ENCODE measurements at places on chromosomes 11 and 22.

DNA sequence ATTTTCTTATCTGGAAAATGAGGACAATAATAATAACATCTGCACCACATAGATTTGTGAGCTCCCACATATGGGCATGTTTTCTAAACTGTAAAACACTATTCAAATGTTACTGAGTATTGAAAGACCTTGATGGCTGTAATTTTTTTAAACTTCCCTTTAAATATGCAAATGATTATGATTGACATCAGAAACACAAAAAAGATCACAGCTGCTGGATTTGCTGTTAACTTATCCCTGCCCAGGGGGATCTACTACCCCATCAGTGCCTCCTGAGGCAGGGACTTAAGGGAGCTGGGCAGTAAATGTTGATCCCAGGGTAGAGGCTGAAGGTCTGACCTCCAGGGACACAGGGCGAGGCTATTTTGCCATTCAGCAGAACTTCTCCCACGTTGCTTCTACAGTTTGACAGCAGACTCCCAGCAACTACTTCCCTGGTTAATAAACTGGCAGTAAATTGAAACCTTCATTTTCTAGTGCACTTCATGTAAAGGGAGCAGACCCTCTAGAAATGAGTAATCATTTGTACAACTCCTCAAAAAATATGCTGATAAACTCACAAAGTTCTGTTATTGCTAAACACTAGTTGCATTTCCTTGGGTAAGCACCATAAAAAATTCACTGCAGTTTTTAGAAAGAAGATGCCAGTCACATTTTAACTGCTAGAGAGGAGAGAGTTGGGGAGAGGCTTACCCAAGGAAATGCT is 20.3 kb downstream of the TMPRSS5 start:
- DNase-seq = no peak

DNA sequence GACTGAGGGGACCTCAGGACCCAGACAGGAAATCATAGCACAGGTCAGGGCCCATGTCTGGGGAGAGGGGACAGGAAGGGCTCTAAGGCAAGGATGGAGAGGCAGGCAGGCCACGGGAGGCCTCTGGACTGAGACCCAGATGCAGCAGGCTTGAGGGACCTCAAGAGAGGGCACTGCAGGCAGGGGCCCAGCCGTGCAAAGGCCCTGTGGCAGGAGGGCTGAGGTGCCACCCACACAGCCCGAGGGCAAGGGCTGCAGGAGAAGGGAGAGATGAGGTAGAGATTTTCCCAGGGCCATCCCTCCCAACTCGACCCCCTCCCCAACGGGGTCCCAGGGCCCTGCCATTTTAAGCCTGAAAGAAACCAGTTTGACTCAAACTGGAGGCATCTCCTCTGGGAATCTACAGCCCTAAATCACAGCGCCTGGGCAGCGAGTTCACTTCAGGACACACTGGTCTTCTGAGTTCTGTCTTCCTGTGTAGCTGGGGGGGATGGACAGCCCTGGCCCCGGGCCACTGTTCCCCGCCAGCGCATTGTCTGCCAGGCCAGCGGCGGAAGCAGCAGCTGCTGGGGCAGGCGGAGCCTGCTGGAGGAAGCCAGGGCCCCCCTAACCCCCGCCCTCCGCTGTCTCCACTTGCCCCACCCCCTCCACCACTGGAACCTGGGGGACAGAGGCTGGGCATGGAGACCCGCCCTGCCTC is 20.3 kb upstream of the WNT7B start:
- DNase-seq = no peak

DNA sequence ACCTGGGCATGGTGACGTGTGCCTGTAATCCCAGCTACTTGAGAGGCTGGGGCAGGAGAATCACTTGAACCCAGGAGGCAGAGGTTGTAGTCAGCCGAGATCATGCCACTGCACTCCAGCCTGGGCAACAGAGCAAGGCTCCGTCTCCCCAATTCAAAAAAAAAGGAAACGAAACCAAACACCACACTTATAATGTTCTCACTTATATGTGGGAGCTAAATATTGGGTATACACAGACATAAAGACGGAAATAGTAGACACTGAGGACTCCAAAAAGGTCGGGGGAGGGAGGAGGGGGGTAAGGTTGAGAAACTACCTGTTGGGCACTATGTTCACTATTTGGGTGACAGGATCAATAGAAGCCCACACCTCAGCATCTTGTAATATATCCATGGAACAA is 94.3 kb downstream of the GAB2 start:
- DNase-seq = no peak

- DNase-seq = no peak
Observed at GRCh38 chr22:41876675-41877074, 38.2 kb downstream of the SHISA8 start.

DNA sequence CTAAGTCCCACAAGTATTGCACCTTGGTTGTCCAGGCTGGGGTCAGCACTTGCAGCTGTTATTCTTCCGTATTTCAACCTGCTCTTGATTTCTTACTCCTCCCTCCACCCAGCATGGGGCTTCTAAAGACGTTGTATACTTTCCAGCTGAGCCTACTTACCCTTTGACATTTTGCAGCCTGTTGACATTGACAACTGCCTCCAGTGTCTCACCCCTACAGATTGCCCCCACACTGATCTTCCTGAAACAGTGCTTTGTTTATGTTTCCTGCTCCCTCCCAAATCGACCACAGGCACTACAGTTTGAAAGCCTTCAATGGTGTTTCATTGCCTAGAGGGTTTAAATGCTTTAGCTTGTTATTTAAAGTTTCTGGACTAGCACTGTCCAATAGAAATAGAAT is 56.6 kb downstream of the FAM83F start:
- no peak for DNase-seq

- no peak for DNase-seq
Observed at GRCh38 chr11:76256448-76256847, 50.1 kb upstream of the WNT11 start.

DNA sequence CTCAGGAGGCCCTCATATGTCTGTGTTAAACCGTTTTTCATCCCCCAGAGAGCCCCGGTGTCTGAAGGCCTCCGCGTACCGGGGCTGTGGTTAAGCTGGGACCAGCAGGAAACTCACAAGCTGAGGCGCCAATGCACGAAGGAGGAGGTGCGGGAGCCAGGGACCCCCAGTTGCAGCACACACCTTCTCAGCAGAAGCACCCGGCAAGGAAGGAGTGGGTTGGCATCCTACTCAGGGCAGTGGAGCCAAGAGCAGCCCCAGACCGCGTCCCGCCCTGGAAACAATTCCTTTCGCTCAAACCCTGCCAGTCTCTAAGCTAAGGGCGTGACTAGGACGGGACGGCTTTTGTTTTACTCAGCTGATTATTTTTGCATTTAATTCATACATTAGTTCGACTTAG is 726.9 kb downstream of the BRD1 start:
- no peak for DNase-seq

GRCh38 chr11:95456714-95457491 is 225.9 kb upstream of the SESN3 start:
- no peak for DNase-seq

GRCh38 chr22:39806109-39806508 is 87.5 kb downstream of the ENTHD1 start:
- no peak for DNase-seq

GRCh38 chr22:40819599-40820140 is 524 bp upstream of the SLC25A17 start:
- DNase-seq = no peak

- DNase-seq = no peak
Observed at GRCh38 chr11:94243571-94244515, 60.5 kb upstream of the IZUMO1R start.

- DNase-seq = no peak
Observed at GRCh38 chr11:117902001-117902845, 25.8 kb upstream of the FXYD6 start.

DNA sequence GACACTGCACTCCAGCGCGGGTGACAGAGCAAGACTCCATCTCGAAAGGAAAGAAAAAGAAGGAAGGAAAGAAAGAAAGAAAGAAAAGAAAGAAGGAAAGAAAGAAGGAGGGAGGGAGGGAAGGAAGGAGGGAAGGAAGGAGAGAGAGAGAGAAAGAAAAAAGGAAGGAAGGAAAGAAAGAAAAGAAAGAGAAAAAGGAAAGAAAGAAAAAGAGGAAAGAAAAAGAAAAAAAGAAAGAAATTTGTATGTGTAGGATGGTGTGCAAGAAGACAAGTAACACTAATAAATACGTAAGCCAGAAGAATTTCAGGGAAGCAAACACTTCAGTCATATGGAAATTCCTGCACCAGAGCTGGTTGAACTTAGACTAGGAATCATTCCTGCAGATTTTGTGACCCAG is 618 bp downstream of the OR8D1 start:
- DNase-seq = no peak

- DNase-seq = no peak
Observed at GRCh38 chr11:36019005-36019596, 75.2 kb downstream of the LDLRAD3 start.

GRCh38 chr11:44143987-44144909 is 48.8 kb downstream of the EXT2 start:
- DNase-seq = no peak

GRCh38 chr11:128662960-128663359 is 30.9 kb upstream of the FLI1 start:
- no peak for DNase-seq

DNA sequence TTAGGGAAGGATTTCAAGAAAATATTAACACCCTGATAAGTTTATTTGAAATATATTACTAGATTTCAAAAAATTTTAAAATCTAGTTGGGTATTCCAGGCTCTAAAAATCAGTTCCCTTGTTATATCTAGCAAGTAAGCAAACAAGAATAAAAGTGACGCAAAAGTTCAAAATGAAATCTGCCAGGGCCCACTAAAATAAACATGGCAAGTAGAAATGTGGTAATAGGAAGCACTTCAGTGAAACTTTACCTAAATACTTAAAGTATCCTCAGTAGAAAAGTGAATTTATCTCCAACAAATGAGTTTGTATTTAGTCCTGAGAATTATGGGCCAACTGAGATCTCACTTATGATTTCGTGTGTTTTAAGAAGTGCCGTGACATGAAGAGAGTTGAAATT is 23.6 kb downstream of the POLD3 start:
- no peak for DNase-seq

DNA sequence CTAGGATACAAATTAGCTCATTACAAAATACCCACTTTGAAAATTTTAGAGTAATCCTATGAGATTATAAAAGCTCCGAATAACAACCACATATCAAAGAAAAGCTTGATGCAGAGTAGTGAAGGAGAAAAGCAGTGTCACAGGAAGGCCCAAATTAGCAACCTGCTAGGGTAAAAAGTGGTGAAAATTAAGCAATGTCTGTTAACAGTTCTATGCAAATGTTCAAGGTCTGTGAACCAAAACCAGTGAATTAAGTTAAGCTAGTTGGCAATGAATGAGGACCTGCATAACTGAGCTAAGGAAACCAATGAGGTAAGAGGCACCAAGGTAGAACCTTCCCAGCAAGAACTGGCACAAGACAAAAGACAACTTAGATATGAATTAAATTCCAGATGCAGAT is 29.6 kb downstream of the PRDM10 start:
- DNase-seq = no peak

DNA sequence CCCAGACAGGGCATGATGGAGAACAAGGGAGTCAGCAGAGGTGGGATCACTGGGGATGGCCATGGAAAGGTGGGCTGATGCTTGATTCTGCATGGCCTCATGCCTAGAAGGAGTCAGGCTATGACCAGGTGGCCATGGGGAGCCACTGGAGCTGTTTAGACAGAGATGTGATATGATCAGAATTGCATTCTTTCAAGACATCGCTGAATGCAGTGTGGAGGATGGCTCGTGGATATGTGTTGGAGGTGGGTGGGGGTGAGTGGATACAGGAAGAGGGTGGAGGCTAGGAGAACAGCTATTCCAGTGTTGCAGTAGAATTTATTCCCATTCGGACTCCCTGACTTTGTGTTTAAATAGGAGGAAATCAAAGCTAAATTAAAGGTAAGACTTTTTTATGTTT is 841.1 kb downstream of the NTM start:
- no peak for DNase-seq

DNA sequence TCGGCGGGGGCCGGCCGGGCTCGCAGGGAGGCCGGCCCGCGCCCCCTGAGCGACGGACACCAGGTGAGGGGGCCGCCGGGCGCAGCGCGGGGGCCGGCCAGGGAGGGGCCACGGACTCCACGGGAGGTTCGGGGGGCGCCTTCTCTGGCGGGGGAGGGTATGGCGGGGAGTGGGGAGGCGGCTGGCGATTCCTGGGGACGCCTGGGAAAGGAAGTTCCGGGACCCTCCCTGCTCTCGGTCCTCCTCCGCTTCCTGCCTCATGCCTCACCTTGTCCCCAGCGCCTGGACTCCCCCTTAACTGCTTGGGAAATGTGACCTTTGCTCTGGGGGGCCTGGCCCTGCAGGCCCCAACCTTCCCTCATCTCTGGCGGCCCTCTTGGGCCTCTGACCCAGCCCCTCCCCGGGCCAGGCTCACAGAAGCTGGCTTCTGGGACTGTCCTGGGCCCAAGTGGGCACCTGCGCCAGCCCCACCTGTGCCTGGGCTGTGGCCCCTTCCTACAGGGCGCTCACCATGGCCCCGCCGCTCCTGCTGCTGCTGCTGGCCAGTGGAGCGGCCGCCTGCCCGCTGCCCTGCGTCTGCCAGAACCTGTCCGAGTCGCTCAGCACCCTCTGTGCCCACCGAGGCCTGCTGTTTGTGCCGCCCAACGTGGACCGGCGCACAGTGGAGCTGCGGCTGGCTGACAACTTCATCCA is 516 bp downstream of the LRFN4 start:
- no peak for DNase-seq

DNA sequence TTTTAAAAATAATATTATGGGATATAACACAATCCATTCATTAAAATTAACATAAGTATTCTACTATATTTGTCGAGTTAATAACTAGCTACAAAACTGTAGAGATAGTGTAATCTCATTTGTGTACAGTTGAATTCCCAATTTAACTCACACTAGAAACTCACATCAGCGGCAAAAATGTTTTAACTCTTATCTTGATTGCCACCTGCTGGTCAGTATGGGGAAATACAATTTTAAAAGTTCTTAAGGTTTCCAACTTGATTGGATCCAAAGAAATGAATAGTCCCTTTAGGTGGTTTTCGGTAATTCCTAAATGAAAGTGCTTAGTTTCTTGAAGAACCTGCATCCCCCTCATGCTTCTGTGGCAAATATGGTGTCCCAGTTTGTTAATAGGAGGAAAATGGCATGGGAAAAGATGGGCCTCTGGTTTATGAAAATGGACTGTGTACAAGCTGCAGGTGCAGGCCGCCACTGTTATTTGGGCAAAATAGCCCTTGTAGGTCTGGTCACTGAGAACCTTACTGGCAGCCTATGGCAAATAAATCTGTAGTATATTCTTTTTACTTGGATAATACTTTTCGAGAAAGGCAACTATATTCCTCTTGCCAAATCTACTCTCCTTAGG is 33.7 kb upstream of the SLC17A6 start:
- no peak for DNase-seq

- DNase-seq = peak; percentile 65
Observed at GRCh38 chr11:124070915-124071622, 29.9 kb upstream of the OR10G7 start.

- DNase-seq = no peak
Observed at GRCh38 chr11:61089806-61090491, 12.3 kb upstream of the CD5 start.

Measured in activated naive CD4-positive, alpha-beta T cell treated with Interleukin-2 at 50 U/mL for 16 hours (primary cell).